ENCODE measurements at places on chromosomes 1 and 21.

DNA sequence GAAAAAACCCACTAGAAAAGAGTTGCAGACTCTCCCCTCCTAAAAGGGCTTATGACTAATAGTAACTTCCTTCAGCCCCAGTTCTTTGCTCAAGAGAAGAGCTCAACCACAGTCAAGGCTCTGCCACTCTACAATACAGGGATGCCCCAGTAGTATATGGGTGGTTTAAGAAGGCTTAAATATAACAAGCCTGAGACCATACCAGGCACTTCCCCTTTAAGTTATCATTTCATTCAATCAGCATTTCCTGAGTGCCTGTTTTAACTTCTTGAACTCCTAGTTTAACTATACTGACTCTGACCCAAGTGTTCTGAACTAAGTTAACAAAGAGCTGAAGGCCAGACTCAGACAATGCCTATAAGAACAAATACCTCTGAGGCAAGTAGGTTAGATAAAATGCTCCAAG, 19.8 kb downstream of the PRPF38A start:
- DNase-seq = no peak

DNA sequence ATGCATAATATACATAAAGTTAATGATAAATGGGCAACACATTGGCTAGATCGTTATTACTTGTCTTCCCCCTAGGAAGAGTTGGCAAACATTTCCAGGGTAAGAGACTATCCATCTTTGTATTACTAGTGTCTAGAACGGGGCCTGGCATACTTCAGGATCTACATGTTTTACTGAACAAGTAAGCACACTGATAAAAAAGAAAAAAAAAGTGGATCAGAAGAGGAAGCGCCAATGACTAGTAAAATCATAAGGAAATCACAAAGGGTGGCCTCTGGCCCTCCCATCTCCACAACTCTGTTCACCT, 482 bp downstream of the TM2D1 start:
- DNase-seq = no peak

GRCh38 chr1:234743791-234744611, 134.0 kb upstream of the IRF2BP2 start:
- no peak for DNase-seq

- DNase-seq = no peak
These were observed 29.0 kb downstream of the TGFBR3 start for GRCh38 chr1:91856996-91857395.

GRCh38 chr1:241990040-241990439, 8.9 kb downstream of the MAP1LC3C start:
- no peak for DNase-seq

DNA sequence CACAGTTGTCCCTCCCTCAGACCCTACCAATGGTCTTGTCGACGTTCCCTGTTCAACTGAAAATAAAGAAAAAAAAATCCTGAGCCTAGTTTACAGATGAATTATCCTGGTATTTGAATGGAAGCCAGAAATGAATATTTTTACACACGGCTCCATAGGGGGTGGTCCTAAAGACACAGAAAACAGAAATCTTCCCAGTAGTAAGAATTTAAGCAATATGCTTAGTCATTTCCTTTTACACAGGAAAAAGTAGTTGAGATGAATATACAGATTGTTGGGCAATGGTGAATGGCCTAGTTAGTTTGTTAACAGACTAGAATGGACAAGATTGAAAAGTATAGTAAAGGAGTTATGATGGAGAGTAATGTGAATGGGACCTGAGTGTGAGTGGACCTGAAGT, 67.4 kb downstream of the RGS18 start:
- DNase-seq = no peak

GRCh38 chr21:33205476-33205875, 24.3 kb upstream of the IFNAR2 start:
- no peak for DNase-seq

DNA sequence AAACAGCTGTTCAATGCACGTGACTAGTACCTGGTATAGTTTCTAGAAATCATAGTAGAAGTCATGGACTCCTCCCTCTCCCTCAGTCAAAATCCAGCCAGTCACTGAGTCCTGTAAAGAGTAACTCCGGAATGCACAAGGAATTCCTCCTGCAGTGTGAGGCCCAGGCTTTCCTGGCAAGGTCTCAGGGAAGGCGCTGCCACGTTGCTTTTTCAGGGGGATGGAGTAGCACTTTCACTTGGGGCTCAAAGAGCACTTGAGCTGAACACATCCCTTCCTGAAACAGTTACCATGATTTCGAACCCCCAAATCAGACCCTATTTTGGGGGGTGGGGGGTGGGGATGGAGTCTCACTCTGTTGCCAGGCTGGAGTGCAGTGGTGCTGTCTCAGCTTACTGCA, 26.4 kb upstream of the LRRC8D start:
- no peak for DNase-seq

- peak; percentile 90 for DNase-seq
These were observed 9.4 kb downstream of the EPHA2 start for GRCh38 chr1:16146279-16147155.

- DNase-seq = no peak
These were observed 1.6 kb downstream of the ELOVL1 start for GRCh38 chr1:43366179-43366578.

DNA sequence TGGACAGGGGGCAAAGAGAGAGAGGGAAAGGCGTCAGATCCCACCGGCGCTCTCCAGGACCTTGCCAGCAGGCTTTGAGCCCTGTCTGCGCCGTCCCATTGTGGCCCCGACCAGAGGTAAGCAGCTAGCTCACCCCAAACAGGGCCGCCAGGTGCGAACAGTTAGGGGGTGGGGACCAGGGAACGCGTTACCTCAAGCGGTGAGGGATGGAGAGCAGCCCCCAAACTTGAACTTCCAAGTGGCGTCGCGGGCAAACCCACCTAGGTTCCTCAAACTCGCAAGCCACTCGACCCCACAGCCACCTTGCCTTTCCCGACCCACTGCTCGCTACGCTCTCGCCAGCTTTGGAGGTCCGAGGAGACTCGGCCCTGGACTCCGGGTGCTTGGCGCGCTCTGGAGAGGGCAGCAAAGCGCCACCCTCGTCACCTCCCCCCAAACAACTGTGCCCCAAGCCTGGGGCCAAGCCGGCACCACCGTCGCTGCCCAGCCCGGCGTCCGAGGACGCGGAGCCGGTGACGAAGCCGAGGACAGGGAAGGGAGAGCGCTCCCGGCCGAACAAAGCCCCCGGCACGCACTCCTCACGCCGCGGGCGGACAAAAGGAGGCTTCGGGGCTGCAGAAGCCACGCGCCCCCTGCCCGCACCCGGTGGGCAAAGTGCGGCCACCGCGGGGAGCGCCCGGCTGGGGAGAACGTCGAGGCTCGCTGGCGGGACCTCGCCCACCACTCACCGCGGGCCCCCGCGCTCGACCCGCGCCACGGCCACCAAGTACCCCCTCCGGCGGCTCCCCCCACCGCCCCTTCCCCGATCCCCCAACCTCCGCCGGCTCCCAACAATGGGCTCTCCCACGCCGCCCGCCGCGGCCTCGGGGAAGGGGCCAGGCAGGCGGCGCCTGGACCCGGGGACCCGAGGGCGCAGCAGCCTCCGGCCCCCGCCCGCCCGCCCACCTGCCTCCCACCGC, 976 bp downstream of the SSBP3 start:
- no peak for DNase-seq

DNA sequence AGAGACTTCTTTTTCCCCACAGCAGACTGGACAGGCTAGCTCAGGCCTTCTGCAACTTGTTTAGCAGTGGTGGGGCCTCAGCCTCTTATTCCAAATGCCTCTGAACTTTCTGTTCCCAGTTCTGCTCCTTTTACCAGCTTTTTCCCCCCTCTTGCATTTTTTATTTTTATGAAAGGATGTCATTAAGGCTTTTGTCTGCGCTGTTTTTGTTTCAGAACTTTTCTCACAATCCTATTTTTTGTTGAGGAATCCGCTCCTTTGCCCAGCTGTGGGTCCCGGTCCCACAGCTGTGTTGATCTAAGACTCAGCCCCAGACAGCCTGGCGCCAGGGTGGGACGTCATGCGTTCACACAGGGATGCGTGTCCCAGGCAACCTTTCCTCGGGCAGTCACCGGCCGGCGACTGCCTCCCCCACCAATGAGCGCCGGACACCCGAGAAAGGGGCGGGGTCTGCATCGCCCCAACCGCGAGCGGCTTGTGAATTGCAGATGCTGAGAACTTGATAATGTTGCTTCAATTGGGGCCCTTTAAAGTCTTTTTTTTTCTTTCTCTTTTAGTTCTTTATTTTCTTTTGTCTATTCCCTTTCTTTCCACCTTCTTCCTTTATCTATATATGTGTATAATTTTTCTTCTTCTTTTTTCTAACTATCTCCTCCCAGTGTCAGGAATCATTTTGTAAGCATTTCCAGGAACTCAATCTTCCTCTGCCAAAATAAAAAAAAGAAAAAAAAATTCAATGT, 3.0 kb upstream of the ID3 start:
- peak; percentile 98 for DNase-seq

GRCh38 chr1:24596401-24596880, 40.6 kb downstream of the NCMAP start:
- DNase-seq = no peak

DNA sequence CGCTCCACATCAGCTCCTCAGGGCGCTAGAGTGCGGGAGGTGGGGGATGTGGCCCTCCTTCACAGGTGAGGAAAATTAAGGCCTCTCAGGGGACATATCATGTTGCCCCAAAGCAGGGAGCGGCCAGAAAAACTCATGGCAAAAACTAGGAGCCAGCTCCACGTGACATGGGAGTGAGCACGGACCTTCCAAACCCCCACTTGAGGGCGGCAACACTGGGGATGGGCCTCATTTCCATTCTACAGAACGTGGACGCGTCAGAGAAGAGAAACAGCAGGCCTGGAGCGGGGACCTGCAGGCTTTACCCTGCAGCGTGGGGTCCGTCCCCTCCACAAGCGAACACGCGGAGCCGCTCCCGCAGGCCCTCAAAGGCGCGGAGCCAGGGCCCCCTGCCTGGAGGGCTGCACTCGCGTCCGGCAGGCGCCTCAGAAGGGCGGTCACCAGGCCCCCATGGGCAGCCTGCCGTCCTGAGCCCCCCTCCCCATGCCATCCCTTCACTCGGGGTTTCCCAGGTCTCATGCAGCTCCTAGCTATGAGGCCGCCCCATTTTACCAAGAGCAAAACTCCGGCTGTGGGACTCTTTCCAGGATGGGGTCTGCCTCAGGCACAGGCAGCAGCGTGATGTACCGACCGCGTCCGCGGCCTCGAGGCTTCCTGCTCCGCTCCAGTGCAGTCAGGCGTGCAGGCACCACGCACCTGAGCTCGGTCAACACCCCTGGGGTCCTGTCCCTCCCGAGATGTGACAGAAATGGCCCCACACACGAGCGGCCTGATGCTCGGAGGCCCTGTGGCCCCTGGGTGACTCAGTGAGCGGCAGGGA, 5.5 kb downstream of the CFAP410 start:
- no peak for DNase-seq

DNA sequence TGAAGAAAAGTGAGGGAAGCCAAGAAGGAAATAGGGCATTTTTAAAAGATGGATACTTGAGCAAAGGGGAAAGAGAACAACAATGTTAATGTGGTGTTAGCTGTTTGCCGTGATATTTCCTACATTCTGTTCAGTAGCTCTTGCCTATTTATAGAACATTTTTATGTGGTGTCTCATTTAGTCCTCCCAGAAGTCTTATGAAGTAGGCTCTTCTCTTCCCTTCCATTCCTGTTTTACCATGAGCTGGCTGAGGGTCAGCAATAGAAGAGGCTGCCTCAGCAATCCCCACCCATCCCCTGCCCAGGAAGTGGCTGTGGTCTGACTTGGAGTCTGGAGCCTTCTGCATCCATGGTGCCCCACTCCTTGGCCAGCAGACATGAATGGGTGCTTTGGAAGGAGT, 60.1 kb downstream of the KIAA0040 start:
- DNase-seq = no peak

GRCh38 chr1:232149287-232150201, 480.4 kb downstream of the SIPA1L2 start:
- DNase-seq = no peak

- DNase-seq = peak; percentile 21
These were observed 1.0 kb downstream of the ARID4B start for GRCh38 chr1:235326719-235327558.

DNA sequence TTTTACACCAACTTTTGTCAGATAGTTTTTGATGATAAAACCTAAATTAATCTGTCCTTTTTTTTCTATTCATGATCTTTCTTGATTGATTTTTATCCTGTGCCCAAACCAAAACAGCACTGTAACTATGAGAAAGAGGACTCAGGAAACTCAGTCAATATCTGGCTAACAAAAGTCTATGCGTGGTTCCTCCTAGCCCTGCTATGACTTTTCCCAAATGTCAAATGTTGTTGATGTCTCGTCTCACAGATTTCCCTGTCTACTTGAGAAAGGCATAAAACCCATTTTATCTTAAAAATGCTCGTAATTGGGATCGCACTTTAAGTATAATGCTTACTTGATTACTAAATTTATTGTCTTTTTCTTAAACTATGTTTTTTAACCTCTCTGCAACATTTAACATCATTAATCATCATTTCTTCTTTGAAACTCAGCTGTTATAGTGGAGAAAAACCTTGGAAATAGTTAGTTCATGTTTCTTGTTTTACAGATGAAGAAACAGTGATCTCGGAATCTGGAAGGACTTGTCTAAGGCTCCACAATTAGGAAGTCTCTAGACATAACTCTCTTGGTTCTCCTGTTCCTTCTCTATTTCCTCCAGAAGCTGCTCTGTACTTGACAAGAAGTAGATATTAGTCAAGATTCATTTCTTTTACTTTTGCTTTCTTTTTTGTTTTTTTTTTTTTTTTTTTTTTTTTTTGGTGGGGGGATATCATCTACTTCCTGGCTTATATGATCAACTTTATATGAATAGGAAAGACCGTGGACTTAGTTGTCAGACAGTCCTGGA, 26.2 kb upstream of the PTPRC start:
- no peak for DNase-seq

DNA sequence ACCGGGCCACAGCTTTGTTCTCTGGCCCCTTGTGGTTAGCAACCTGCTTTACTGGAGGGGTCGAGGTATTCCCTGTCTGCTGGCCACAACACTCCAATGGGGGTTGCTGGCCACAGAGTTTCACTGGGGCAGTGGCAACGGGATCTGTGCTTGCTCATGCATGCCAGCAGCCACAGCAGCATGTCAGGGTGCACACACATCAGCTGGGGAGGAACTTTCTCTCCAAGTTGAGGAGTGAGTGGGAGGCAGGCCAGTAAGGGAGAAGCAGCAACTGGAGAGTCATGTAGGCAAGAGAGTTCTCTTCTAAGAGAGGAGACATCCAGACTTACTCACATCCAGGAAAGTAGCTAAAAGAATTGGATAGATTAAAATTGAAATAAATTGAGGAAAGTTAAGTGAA, 38.0 kb downstream of the SAMD13 start:
- no peak for DNase-seq

- DNase-seq = no peak
These were observed 3.4 kb downstream of the MEF2D start for GRCh38 chr1:156497078-156497742.

- DNase-seq = no peak
These were observed 552.9 kb downstream of the LTN1 start for GRCh38 chr21:28439788-28440187.

All from HepG2 (cell line).